PC-9 (cell line): ENCODE measurements at places on chromosomes 11 and 22.

DNA sequence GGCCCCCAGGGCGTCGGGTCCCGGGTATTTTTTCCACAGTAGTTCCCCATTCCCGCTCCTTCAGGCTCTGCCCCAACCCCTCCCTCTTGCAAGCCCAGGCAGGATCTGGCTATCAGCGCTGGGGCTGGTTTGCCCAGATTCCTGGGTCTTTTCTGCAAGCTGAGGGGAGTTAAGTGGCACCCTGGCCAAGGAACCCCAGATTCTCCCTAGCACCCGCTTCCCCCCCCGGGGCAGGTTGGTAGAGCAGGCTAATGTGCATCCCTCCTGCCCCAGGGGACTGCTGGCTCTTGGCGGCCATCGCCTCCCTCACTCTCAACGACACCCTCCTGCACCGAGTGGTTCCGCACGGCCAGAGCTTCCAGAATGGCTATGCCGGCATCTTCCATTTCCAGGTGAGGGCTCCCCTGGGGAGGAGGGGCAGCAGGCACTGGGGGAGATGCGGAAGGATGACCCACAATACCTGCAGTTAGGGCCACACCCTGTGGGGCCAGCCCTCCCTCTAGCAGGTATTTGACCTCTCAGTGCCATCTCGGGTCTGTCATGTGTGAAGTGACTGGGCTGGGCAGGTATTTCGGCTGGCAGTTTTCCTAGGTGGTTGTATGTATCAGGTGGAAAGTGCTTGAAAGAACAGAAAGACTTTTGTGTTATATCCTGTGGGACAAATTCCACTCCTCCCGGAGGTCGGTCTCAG is 1.6 kb downstream of the CAPN1 start:
- H3K4me3 ChIP-seq: peak overlapping the region; percentile 97
- H3K27me3 ChIP-seq: no peaks in the 10 kb centered on the region
- peaks cover 27% of the 10 kb centered on the region for H3K36me3 ChIP-seq

- H3K4me1 ChIP-seq: no peaks in the 10 kb centered on the region
- no peak overlapping the region for H3K4me3 ChIP-seq
- H3K27me3 ChIP-seq: no peaks in the 10 kb centered on the region
- no peaks in the 10 kb centered on the region for H3K36me3 ChIP-seq
- H3K27ac ChIP-seq: no peak overlapping the region
- DNase-seq: no peak
Measured at GRCh38 chr11:11243209-11243589, 109.9 kb downstream of the CSNK2A3 start.

DNA sequence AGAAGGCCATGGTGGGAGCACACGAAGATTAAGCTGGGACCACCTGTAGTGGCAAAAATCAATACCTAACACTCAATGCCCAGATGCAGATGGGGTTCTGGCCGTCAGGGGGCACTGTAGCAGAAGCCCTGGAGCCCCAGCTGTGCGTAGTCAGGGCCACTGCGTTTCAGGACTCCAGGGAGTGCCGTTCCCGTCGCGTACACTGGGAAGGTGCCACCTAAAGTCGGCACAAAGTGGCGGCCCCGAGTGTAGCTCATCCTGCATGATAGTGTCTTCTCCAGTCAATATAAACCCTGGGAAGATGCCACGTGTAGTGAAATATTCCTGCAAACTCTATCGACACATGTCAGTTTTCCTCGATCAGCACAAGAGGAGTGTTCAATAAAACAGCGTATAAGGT is 123.8 kb upstream of the NTM start:
- no peak overlapping the region for H3K4me3 ChIP-seq
- H3K27ac ChIP-seq: no peak overlapping the region
- no peaks in the 10 kb centered on the region for H3K4me1 ChIP-seq
- H3K36me3 ChIP-seq: no peaks in the 10 kb centered on the region
- H3K27me3 ChIP-seq: peaks cover 10% of the 10 kb centered on the region; the same call in 1 of the 2 replicates
- peak; percentile 6 for DNase-seq

DNA sequence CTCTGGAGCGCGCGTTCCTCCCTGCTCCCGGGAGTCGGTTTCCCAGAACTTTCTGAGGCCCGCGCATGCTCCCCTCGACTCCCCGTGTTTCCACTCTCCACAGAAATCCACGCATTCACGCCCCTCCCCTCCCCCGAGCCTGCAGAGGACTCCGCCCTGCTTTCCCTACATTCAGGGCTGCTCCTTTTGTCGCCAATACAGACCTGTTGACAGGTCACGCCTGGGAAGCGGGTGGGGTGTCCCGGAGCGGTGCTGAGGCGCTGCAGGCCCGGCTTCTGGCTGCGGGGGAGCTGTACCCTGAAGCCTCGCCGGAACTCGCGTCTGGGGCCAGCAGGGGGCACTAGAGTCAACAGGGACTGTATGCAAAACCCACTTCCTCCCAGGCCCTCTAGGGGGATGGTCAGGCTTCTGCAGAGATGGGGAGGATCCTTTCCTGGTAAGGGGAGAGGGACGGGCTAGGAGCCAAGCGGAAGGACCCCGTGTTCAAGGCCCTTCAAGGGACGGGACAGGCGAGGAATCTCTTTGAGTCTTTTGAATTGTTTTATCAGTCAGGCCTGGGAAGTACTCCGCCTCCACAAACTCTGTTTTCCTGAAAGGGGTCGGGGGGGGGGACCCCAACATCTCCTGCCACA is at the start of gene PRAME:
Gene PRAME (minus strand): TSS at position 294 of the 632 bp plus-strand sequence. CDS start 2,433 bp downstream, outside the sequence.
- no peak within 1 kb of the TSS for H3K4me3 ChIP-seq
- H3K27me3 ChIP-seq: no peaks in the 10 kb centered on the region
- H3K36me3 ChIP-seq: no peaks in the 10 kb centered on the region
- H3K4me1 ChIP-seq: no peaks in the 10 kb centered on the region

- 0 out of 2 replicates have a peak, but pooled peaks cover 5% of the 10 kb centered on the region for H3K36me3 ChIP-seq
- H3K27ac ChIP-seq: no peak overlapping the region
- no peak overlapping the region for H3K4me3 ChIP-seq
- no peaks in the 10 kb centered on the region for H3K27me3 ChIP-seq
Measured at GRCh38 chr22:50502628-50503474, 4.7 kb downstream of the LMF2 start.

- H3K27me3 ChIP-seq: no peaks in the 10 kb centered on the region
- H3K4me3 ChIP-seq: no peak overlapping the region
- no peaks in the 10 kb centered on the region for H3K36me3 ChIP-seq
- no peak for DNase-seq
Measured at GRCh38 chr22:27335102-27335660, 466.4 kb downstream of the MN1 start.

- H3K4me3 ChIP-seq: no peak overlapping the region
- no peaks in the 10 kb centered on the region for H3K36me3 ChIP-seq
- no peaks in the 10 kb centered on the region for H3K4me1 ChIP-seq
- H3K27ac ChIP-seq: no peak overlapping the region
- peaks cover 4% of the 10 kb centered on the region for H3K27me3 ChIP-seq
- no peak for DNase-seq
Measured at GRCh38 chr11:133409799-133410198, 122.5 kb downstream of the OPCML start.

GRCh38 chr11:38543986-38544385 is 1946.0 kb upstream of the RAG2 start:
- H3K4me3 ChIP-seq: no peak overlapping the region
- H3K27me3 ChIP-seq: no peaks in the 10 kb centered on the region
- H3K36me3 ChIP-seq: no peaks in the 10 kb centered on the region
- no peak overlapping the region for H3K27ac ChIP-seq
- DNase-seq: no peak

GRCh38 chr22:19713650-19714311 is 522 bp upstream of the SEPTIN5 start:
- H3K27me3 ChIP-seq: no peaks in the 10 kb centered on the region; the same call in 1 of the 2 replicates
- H3K4me1 ChIP-seq: no peaks in the 10 kb centered on the region
- no peaks in the 10 kb centered on the region for H3K36me3 ChIP-seq
- DNase-seq: no peak
- peak overlapping the region; percentile 50; the same call in 1 of the 2 replicates for H3K4me3 ChIP-seq

GRCh38 chr11:115930291-115930690 is 426.1 kb upstream of the CADM1 start:
- no peaks in the 10 kb centered on the region for H3K27me3 ChIP-seq
- no peaks in the 10 kb centered on the region for H3K36me3 ChIP-seq
- H3K27ac ChIP-seq: no peak overlapping the region
- no peak for DNase-seq
- no peak overlapping the region for H3K4me3 ChIP-seq
- no peaks in the 10 kb centered on the region for H3K4me1 ChIP-seq

DNA sequence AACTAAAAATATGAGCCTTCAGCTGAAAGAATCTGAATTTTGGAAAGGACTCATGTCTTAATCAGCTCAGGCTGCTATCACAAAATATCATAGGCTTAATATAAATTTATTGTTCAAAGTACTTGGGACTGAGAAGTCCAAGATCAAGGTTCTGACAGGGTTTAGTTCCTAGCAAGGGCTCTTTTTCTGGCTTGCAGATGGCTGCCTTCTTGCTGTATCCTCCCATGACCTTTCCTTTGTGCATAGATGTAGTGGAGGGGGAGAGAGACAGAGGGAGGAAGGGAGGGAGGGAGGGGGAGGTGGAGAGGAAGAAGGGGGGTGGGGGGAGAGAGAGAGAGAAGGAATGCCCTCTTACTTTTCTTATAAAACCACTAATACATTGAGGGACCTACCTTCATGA is 306.8 kb upstream of the DDI1 start:
- no peak overlapping the region for H3K27ac ChIP-seq
- no peaks in the 10 kb centered on the region for H3K4me1 ChIP-seq
- H3K36me3 ChIP-seq: no peaks in the 10 kb centered on the region
- no peak for DNase-seq

DNA sequence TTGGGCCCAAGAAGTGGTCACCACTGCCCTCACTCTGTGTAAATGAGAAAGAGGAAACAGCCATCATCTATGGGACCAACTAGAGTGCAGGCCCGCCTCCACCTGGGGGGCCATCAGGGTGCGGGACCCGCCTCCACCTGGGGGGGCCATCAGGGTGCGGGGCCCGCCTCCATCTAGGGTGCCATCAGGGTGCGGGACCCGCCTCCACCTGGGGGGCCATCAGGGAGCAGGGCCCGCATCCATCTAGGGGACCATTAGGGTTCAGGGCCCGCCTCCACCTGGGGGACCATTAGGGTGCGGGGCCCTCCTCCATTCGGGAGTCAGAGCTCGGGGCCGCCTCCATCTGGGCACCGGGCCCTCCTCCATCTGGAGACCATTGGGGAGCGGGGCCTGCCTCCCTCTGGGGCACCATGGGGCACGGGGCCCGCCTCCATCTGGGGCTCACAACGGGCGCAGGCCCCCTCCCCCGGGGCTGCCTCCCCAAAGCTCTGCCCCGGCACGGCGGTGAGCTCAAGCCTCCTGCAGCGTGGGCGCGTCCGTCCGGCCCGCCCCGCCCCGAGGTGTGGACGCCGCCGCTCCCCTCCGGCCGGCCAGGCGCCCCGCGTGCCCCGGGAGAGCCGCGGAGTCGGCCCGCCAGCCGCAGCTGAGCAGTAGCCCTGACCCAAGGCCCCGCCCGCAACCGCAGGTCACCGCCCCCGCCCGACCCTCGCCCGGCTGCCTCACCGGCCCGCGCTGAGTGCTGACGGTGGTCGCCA is 512 bp downstream of the TOLLIP start:
- peak overlapping the region; percentile 84; the same call in 1 of the 2 replicates for H3K4me3 ChIP-seq
- no peak overlapping the region for H3K27ac ChIP-seq
- H3K27me3 ChIP-seq: no peaks in the 10 kb centered on the region
- no peaks in the 10 kb centered on the region for H3K36me3 ChIP-seq
- no peak for DNase-seq

- no peak for DNase-seq
- H3K36me3 ChIP-seq: no peaks in the 10 kb centered on the region
- H3K27ac ChIP-seq: no peak overlapping the region
- no peak overlapping the region for H3K4me3 ChIP-seq
Measured at GRCh38 chr11:91857179-91857578, 367.4 kb upstream of the FAT3 start.

DNA sequence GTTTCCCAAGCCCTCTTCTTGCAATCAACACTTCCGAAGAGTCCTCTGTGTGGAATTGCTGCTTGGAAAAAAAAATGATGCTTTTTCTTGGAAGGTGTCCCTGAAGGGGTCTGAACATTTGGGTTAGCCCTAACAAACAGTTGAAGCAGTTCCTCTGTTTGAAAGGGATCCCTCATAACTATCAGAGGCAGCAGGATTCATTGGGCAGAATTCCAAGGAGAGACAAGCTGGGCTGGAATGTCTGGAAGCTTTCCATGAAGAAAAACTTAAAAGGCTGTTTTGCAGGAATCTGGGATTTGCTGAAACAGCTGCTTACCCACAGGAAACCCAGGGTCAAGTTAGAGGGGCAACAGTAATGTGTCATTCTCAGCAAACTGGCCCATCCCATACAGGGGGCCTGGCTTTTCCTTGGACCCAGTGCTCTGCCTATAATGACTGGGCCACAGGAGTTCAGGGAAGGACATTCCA is 3.1 kb downstream of the CSNK2A3 start:
- H3K36me3 ChIP-seq: no peaks in the 10 kb centered on the region
- no peak overlapping the region for H3K27ac ChIP-seq
- H3K27me3 ChIP-seq: peaks cover 28% of the 10 kb centered on the region

GRCh38 chr22:42321908-42322561 is 51.6 kb upstream of the TCF20 start:
- DNase-seq: no peak
- no peak overlapping the region for H3K4me3 ChIP-seq
- no peaks in the 10 kb centered on the region for H3K36me3 ChIP-seq
- no peak overlapping the region for H3K27ac ChIP-seq

GRCh38 chr22:18024276-18024939 is at the start of gene MICAL3:
Gene MICAL3 (minus strand): TSS chr22:18024561. CDS start chr22:17906812, 117,749 bp downstream.
- H3K4me1 ChIP-seq: peaks cover 5% of the 10 kb centered on the region; the same call in 1 of the 2 replicates
- DNase-seq: no peak
- no peaks in the 10 kb centered on the region for H3K27me3 ChIP-seq

- no peaks in the 10 kb centered on the region for H3K27me3 ChIP-seq
- H3K4me3 ChIP-seq: no peak overlapping the region
- H3K4me1 ChIP-seq: no peaks in the 10 kb centered on the region
Measured at GRCh38 chr11:10072841-10073240, 221.2 kb downstream of the SBF2 start.

- no peaks in the 10 kb centered on the region for H3K36me3 ChIP-seq
- no peaks in the 10 kb centered on the region for H3K4me1 ChIP-seq
- peaks cover 11% of the 10 kb centered on the region; the same call in 1 of the 2 replicates for H3K27me3 ChIP-seq
- no peak for DNase-seq
- H3K4me3 ChIP-seq: no peak overlapping the region
Measured at GRCh38 chr11:3160252-3161031, 4.7 kb downstream of the OSBPL5 start.

GRCh38 chr11:8338138-8338537 is 74.5 kb upstream of the LMO1 start:
- H3K36me3 ChIP-seq: no peaks in the 10 kb centered on the region
- H3K4me1 ChIP-seq: peaks cover 65% of the 10 kb centered on the region
- no peaks in the 10 kb centered on the region for H3K27me3 ChIP-seq
- no peak overlapping the region for H3K4me3 ChIP-seq
- H3K27ac ChIP-seq: no peak overlapping the region
- DNase-seq: no peak
